ENCODE measurements at places on chromosomes 5 and 9.

DNA sequence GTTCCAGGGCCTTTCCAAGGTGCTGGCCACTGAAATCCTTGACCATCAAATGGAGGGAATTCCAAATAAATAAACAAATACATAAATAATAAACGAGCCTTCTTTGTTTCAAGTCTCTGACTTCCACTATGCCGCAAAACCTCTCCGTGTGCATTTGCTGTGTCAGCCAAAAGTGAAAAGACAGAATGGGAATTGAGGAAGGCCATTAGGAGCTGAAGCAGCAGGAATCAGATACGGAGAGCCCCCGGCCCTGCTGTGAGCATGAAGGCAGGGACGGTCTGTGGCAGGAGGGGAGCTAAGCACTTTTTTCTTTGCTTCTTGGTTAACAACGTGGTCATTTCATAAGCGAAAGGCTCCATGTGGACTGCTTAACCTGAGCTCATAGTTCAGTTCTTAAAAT is 26.1 kb downstream of the PLPPR1 start:
- no peak for DNase-seq

GRCh38 chr9:37946041-37946440 is 42.1 kb upstream of the SLC25A51 start:
- no peak for DNase-seq

DNA sequence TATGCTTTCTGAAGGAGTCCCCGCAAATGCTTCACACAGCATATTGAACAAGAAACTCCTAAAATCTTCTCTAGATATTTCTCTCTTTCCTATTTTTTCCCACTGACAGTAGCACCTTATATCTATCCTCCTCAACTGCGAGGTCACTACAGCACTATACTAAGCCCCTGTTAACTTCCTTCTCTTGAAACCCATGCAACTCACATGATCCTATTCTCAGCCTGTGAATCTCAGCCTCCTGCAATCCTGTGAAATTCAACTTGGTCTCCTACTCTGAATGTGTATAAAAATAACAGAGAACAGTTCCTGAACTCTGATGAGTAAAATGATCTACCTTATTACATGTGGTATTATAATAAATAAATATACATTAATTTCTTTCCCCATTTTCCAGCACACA is 6.1 kb upstream of the PLGRKT start:
- DNase-seq, result no peak

GRCh38 chr9:91208837-91209236 is 152.9 kb downstream of the AUH start:
- peak; percentile 50 for DNase-seq

GRCh38 chr9:5577225-5577624 is 51.7 kb upstream of the RIC1 start:
- no peak for DNase-seq

- no peak for DNase-seq
These were observed 601.3 kb downstream of the PSAT1 start for GRCh38 chr9:78898234-78898633.

GRCh38 chr9:17021387-17021970 is 113.4 kb upstream of the CNTLN start:
- DNase-seq, result no peak

- no peak for DNase-seq
These were observed 935.7 kb upstream of the NUDT12 start for GRCh38 chr5:104498281-104498680.

- no peak for DNase-seq
These were observed 120.4 kb downstream of the C9orf152 start for GRCh38 chr9:110087605-110088004.

DNA sequence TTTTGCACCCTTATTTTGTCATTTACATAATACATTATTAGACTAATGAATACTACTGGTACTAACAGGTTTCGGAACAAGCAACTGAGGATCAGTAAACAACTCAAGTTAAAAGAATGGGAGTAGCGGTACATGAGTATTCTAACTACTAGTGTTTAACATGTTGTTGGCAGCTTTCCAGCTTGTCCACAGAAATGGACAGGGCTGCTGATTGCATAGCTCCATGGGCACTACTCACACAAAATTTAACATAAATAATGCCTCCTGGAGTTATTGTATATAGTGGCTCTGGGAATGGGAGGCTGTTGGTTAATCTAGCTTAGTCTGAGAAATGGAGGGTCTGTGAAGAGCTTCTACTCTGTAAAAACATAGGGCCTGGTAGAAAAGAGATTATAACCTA is 6.7 kb downstream of the NCBP1 start:
- no peak for DNase-seq

- no peak for DNase-seq
These were observed 458.4 kb downstream of the KDM4C start for GRCh38 chr9:7216004-7216841.

- no peak for DNase-seq
These were observed 55.7 kb upstream of the NIPBL start for GRCh38 chr5:36820900-36821299.

DNA sequence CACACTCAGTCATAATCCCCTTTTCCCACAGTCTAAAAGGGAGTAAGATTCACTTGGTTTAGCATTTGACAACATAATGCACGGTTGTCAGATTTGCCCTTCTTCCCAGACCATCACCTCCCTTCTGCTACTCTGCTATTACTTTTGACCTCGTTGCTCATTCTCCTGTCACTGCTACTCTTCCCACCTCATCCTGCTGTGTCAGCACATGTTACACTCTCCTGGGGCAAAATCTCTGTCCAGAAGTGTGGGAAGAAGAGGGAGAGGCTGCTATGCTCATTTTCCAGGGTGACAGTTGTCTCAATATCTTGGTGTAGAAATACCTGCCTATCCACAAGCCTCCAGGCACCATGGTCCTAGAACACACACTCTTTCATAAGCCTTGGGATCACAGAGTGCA is 449.9 kb upstream of the PIK3R1 start:
- DNase-seq, result no peak

- no peak for DNase-seq
These were observed 61.4 kb downstream of the LMX1B start for GRCh38 chr9:126675147-126675467.

DNA sequence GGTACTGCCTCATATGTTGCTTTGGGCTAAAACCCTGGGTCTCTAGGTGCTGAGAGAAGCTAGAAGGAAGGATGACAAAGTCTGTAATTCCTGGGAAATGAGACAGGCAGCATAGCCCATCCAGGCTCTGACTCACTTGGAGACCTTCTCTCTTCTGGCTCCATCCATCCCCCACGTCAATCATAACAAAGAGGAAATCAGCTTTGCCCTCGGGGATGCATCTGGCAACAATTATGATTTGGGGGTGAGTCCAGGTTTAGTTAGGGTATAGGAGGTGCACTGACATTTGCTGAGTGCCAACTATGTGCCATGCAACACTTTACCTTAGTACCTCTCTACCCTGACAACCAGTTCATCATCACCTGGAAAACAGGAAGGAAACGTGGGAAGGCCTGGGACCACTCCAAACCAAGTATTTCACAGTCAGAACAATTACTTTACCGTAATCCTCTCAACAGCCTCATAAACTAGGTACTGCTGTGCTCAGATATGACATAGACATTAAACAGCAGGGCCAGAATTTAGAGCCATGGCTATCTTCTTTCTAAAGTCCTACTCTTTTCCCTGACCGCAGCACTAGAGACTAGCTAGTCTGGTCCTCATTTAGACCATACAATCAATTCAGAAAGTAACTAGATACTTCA is 39.1 kb upstream of the GZMA start:
- no peak for DNase-seq

GRCh38 chr9:114311571-114312512 is 11.1 kb upstream of the ORM1 start:
- no peak for DNase-seq

DNA sequence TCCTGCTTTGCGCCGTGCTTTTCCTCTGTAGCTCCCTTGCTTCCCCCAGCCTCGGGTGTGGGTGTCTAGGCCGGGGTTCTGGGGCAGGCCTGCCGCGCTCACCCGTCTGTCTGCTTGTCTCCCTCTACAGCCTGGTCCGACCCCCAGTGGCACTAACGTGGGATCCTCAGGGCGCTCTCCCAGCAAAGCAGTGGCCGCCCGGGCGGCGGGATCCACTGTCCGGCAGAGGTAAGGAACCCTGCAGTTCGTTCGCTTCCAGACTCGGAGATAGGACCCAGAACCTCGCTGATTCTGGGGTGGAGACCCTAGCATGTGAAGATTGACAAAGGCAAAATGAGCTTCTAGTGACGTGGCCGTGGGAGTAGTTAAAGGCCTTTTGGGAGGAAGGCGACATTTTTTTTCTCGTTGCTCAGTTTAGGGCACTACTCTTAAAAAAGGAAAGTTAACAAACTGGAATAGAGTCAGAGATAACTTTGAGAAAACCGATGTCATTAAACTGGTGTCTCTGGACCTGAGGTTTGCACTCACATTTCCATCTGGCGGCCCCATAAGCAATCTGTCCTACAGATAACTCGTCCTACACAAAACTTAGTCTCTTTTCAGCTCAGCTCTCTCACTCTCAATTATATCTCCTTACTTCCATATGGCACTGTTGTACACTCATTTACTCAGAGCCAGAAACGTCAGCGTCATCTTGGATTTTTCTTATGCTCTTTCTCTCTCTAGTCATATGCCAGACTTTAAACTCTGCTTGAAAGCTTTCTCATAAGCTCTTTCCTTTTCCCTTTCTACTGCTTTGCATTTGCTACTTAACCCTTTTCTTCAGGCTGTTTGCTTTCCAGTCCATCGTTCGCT is 561 bp downstream of the SEC61B start:
- DNase-seq, result no peak

DNA sequence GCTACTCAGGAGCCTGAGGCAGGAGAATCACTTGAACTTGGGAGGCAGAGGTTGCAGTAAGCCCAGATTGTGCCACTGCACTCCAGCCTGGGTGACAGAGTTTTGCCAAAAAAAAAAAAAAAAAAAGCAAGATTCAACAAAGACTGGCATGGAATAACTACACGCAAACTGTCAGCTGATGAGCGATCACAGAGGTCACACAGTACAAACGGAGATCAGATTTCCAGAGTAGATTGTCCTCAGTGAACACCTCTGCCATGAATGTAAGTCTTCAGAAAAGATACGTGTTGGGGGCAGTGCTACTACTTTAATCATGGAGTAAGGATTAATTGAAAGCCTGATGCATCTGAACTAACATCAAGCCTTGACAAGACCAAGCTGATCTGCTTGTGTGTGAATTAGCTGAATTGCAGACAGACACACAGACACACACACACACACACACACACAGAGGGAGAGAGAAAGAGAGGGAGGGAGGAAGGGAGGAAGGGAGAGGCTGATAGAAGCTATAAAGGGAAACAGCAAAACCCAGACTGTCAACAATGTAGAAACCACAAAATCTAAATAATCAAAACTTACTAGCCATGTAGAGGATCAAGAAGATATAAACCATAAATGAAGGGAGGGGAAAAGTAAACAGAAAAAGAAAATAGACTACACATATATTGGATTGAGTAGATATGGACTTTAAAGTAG is 222.9 kb upstream of the ZNF462 start:
- DNase-seq, result no peak

DNA sequence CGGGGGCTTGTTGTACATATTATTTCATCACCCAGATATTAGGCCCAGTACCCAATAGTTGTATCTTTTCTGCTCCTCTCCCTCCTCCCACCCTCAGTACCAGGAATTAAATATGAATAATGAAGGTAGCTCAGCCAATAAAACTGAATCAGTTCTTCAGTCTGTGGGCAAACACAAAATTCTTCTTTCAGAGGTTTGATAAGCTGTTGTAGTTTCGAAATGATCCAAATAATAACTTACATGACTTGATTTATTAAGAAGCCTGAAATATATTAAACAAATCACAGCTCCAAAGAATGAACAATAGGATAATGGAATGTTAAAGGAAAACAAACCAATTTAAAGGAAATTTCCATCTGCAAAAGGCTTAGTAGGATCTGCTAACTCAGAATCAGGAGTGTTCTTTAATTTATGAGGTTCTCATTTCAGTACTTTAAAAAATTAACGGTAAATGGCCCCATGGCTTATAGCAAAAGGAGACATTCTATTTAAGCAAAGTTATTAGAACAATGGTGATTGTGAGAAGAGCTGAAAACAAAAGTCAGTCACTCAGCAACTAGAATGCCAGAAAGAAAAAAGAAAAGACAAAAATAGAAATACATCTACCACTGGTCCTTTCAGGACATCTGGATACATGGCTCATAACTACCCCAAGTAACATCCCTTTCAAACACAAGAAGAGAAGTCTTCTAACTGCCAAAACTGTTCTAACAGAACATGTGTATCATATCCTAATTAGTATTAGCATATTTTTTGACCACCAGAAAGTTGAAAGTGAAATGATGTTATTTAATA is 62.4 kb downstream of the NR3C1 start:
- DNase-seq, result no peak
